ENCODE measurements at places on chromosomes 13 and 19.

DNA sequence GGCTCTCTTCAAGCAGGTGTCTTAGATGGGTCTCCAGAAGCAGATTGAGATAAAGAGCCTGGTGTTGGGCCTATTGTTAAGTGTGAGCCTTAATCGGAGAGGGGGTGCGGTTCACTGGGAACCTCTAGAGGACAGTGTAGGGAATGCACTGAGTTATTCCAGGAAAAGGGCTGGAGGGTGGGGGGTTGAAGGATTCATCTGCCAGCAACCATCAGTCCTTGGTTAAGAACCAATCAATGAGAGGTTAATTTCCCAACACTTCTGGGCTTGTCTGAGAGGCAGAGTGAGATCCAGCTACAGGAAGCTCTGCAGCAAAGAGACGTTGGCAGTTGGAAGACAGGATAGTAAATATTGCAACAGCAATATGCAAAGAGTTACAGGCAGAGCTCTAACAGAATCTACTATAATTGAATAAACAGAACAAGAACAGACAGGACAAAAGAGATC lies 28.7 kb downstream of the CYP4F2 start:
- DNase-seq: peak; percentile 32

DNA sequence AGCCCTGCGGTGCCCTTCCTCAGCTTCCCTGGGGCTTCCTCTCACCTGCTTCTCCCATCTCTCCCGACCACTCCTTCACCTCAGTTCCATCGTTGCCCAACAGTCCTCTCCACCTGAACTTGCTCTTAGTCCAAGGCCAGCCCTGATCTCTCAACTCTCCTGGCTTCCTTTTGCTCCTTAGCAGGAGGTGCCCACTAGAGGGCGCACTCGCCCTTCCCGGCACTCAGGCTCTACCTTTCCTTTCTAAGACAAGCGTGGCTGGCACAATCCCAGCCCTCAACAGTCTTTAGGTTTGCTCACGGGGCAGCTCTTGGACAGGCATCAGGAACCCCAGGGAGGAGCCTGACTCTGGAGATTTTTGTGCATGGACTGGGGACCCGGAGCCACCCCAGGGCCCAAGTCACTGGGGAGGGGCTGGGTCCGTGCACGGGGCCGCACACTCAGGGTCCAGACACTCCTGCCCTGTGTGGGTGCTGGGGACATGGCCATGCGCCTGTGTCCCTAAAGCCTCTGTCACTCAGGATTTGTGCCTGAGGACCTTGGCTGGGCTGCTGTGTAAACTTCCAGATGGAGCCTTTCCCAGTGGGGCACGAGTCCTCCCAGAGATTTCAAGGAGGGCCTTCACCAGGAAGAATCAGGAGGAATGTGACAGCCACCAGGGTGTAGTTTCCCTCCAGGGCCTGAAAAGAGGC lies 12.1 kb upstream of the CEACAM8 start:
- no peak for DNase-seq

DNA sequence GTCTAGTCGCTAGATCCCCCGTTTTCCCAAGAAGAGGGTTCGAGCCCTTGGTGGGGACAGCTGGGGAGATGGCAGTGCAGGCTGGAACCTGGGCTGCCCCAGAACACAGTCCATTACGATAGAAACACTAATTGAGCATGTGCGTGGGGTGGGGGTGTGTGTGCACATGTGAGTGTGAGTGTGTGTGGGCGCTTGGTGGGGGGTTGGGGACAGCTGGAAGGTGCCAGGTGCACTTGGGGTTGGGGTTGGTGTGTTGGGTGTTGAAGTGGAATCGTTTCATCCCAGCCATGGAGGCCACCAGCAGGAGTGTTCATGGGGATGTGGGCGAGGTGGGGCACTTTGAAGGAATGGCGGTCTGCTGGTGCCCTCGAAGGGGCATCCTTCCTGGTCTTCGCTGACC lies 18.1 kb upstream of the NPAS1 start:
- DNase-seq: no peak

- no peak for DNase-seq
Observed at GRCh38 chr19:18594824-18595373, 6.3 kb downstream of the REX1BD start.

DNA sequence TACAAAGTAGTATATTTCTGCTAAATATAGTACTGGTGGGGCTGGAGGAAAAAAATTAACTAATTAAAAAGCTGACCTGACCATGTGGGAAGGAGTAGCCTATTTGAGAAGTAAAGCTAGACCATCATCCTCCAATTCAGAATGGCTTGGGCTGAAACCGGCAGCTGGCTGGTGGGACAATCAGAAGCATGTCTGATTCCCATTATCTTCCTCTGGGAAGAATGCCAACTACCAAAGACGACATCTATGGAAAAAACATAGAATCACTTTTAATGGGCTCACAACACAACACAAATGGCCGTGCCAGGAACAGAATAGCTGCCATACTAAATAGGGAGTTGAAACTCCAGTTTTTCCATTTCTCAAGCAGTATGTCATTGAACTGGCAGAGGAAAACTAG lies 120.4 kb upstream of the FREM2 start:
- no peak for DNase-seq

DNA sequence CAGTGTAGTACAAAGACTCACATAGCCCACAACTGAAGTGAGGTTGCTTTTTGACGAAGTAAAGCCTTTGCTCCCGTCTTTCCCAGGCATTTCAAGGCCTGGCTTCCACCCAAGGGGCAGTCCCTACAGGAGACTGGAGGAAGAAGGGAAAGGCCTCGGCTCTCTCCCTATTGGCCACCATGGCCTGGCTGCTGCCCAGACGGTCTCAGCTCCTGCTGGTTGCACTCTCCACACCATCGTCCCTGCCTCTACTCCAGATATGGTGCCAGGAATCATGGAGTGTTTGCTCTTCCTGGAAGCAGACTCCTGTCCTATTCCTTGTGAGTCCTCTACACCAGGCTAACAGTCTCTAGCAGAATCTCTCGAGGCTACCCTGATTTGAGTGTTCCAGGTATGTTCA lies 124.1 kb upstream of the UQCRFS1 start:
- DNase-seq: no peak

- DNase-seq: peak; percentile 82
Observed at GRCh38 chr19:7928741-7929701, 3.1 kb upstream of the CTXN1 start.

DNA sequence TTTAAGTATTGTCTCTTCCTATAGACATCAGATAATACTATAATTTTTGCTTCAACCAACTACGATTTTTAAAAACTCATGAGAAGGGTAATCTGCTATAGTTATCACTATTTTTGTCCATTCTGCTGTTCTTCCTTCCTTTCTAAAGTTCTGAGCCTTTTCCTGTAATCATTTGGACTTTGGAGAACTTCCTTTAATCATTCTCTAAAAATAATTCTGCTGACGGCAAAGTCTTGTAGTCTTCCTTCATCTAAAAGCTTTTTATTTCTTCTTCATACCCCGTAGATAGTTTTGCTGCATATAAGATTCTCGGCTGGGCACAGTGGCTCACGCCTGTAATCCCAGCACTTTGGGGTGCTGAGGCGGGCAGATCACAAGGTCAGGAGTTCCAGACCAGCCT lies 5.1 kb upstream of the FCGBP start:
- DNase-seq: no peak

DNA sequence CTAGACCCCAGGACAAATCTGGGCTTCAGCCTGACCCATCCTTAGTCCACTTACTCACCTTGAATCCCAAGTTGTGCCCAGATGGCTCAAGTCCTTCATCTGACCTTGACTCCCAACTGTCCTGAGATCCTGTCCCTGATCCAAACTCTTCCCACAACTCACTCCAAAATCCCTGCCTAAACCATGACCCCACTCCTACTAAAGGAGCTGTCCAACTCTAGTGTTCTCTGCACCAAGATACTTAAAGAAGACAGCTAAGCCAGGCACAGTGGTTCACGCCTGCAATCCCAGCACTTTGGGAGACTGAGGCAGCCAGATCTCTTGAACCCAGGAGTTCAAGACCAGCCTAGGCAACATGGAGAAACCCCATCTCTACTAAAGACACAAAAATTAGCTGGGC lies 8.5 kb downstream of the POU2F2 start:
- no peak for DNase-seq
